ENCODE measurements at places on chromosomes 6 and 20. TPM values are rescaled to one million over a fixed set of nuclear protein-coding genes. Genes with fewer than 3 reads are reported as not detected.

Gene EYA4
- total RNA-seq, result 38.8 TPM

Gene SNX5
- 43.0 TPM for total RNA-seq

Gene MUC21
- not detected for total RNA-seq

Gene IL20RA
- total RNA-seq, result 3.1 TPM

Gene TRIM40
- total RNA-seq, result 0.29 TPM

Gene PRSS35
- not detected for total RNA-seq

Gene VSX1
- not detected for total RNA-seq

Gene GPX5
- not detected for total RNA-seq

Gene BFSP1
- 0.81 TPM for total RNA-seq

Gene ZSCAN9
- total RNA-seq, result 25.8 TPM

Gene PIGU
- 42.8 TPM for total RNA-seq

Gene FAM217A
- not detected for total RNA-seq

Gene SLC22A7
- not detected for total RNA-seq

Gene NRSN1
- 0.14 TPM for total RNA-seq

Gene SLC12A5
- 2.1 TPM for total RNA-seq

Gene RAET1E
- total RNA-seq, result 0.22 TPM

Gene EGFL8
- 20.2 TPM for total RNA-seq

Gene PPP1R3G
- 0.20 TPM for total RNA-seq

Gene MACROD2
- 28.1 TPM for total RNA-seq

Gene HMGCLL1
- not detected for total RNA-seq

Gene DDX43
- total RNA-seq, result 11.4 TPM

Gene MAP1LC3A
- 0.95 TPM for total RNA-seq

Gene ZNF831
- total RNA-seq, result not detected

Gene MLIP
- 1.4 TPM for total RNA-seq

Gene FAM8A1
- total RNA-seq, result 11.8 TPM

Data from Calu3 (cell line).